Sigmoid colon (tissue), 7 donors: ENCODE measurements at places on chromosomes 5 and 9.

- no peak for DNase-seq
These were observed 44.4 kb downstream of the HMGCR start for GRCh38 chr5:75381456-75381855.

GRCh38 chr5:14263699-14264098, 120.6 kb downstream of the TRIO start:
- no peak for DNase-seq

DNA sequence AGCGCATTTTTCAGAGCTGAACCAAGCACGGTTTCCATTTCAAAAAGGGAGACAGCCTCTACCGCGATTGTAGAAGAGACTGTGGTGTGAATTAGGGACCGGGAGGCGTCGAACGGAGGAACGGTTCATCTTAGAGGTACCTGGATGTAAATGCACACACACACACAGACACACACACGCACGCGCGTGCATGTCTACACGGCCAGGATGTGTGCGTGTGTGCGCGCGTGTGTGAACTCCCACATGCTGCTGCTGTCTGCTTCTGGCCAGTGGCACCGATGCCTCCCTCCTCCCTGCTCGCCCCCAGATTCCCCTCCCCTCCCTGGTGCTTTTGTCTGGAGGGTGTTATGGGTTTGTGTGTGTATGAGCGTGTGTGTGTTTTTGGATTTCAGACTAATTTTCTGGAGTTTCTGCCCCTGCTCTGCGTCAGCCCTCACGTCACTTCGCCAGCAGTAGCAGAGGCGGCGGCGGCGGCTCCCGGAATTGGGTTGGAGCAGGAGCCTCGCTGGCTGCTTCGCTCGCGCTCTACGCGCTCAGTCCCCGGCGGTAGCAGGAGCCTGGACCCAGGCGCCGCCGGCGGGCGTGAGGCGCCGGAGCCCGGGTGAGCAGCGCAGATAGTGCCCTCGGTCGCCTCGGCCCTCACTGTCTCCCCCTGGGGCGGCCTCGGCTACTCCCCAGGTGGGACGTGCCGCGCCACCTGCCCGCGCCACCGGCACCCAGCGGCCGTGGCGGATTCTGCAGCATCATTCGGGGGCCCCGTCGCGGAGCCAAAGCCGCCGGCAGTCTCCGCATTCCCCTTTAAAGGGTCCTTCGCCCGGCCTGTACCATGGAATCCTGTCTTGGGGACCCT, at the start of gene NTRK2:
Gene NTRK2, plus strand, starts transcription at position 442 of the 850 bp plus-strand sequence. CDS start 1,020 bp downstream, outside the sequence.
- DNase-seq, result no peak

GRCh38 chr9:30944741-30945280, 1439.6 kb upstream of the ACO1 start:
- no peak for DNase-seq

- DNase-seq, result no peak
These were observed 24.7 kb upstream of the CETN3 start for GRCh38 chr5:90434116-90434714.

- DNase-seq, result no peak
These were observed 45.2 kb upstream of the APC start for GRCh38 chr5:112692472-112692871.

DNA sequence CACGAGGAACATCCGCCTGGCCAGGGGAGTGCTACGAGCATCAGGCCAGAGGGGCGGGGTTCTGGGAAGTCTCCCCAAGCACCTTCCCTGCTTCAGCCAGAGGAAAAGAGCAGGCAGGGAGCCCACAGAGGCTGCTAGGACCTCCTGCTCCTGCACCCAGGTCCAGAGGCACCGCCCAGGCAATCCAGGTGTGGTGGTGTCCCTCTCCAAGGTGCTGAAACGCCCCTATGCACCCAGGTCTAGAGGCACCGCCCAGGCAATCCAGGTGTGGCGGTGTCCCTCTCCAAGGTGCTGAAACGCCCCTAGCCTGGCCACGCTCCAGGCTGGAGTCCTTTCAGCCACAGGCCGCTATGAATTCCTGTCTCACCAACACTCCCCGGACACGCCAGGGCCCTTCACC, 10.7 kb upstream of the UBAC1 start:
- peak; percentile 52 for DNase-seq

DNA sequence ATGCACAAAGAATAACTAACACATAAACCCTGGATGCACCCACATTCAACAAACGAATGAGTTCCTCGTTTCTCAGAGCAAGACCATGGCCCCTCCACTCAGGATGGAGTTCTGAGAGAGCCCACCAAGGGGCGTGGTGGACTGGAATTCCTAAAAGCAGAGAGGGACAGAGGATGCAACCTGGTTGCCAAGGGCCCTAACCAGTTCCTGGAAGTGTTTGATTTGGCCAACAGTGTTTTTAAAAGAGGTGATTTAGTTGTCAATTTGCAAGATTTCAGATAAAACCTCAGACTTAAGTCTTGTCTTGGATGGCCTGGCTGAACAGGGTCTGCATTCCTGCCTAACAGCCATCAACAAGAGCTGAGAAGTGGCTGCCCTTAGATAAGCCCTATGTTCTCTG, 34.4 kb downstream of the GLRA1 start:
- DNase-seq, result no peak

DNA sequence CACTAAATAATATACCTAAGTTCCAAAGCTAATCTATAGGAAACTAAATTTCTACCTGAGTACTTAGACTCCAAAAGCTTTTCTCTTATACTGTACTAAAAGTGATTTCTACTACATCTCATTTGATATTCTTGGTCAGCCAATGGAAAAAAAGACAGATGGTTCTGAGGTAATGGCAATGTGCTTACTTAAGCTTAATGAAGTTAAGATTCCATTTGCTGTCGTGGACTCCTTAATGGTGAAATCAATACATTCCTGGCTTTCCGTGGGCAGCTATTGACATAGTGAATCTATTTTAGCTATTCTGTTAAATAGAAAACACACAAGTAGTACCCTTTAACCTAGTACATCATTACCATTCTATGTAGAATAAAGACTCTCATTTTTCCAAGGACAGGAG, 1825.6 kb upstream of the CDH9 start:
- DNase-seq, result no peak

DNA sequence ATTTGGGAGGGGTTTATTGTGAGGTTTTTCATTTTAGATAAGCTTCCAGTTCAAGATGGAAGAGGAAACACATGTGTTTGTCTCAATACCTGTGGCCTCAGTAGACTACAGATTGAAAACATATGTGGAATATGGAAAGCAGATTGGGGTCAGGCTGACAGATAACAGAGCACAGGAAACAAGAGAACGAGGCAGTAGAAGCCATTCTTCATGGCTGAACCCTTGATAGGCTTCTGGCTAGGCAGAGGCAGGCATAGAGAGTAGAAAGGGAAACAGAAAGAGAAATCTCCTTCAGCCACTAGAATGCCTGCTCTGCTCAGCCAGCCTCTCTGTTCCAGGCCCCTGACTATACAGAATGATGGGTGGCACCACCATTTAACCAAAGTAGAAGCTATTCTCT, 152.5 kb downstream of the MUSK start:
- no peak for DNase-seq

DNA sequence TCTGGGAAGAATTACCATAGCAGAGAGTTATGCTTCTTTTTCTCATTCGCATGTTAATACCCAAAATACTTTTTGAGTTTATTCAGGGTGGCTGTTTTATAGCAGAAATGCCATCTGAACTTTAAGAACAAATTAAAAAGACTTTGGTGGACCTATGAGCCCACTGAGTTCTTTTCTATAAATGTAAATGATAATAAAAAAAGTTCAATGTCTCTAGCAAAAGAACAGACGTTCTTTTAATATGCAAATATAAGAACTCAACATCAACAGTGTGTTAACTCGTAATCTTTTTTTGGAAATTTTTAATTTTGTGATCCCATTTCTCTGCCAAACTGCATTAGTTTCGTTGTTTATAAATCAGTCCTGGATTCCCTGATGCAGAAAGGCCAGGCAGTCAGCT, 1283.0 kb upstream of the NUDT12 start:
- no peak for DNase-seq

DNA sequence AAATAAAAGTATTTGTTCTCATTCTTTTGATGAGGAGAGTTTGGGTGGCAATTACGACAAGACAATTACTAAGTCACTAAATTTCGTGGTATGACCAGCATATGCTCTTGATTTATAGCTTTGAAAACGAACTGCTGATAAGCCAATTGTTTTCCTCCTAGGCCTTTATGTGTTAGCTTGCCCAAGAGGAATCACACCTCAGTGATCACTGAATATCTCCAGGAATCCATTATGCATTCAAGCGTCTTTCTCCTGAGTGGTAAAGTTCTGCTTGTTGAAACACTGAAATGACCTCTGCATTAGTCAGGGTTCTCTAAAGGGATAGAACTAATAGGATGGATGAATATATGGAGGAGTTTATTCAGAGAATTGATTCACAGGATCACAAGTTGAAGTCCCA, 677.7 kb upstream of the MEF2C start:
- no peak for DNase-seq

- DNase-seq, result no peak
These were observed 113.5 kb upstream of the SPOCK1 start for GRCh38 chr5:137612576-137612975.

- peak; percentile 84 for DNase-seq
These were observed 45.5 kb downstream of the RXRA start for GRCh38 chr9:134371731-134372130.

GRCh38 chr9:27350382-27350976, 53.5 kb upstream of the EQTN start:
- DNase-seq, result no peak

GRCh38 chr5:170397059-170397458, 7.9 kb upstream of the KCNMB1 start:
- no peak for DNase-seq

DNA sequence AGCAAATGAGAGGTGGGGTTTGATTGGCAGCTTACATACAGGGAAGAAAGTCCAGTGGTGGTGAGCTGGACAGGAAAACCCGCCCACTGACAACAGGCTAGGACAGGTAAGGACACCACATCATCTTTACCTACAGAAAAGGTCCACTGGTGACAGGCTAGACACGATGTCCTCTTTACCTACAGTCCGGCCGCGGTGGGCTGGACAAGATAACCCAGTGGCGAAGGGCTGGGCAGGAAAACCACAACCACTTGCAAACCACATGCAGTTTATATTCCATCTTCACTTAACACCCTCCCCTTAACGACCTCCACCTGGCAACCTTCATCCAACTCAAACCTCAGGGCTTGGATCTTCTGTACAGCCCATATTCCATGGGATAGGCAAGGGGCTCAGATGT, 5.0 kb upstream of the NIPAL4 start:
- DNase-seq, result no peak

DNA sequence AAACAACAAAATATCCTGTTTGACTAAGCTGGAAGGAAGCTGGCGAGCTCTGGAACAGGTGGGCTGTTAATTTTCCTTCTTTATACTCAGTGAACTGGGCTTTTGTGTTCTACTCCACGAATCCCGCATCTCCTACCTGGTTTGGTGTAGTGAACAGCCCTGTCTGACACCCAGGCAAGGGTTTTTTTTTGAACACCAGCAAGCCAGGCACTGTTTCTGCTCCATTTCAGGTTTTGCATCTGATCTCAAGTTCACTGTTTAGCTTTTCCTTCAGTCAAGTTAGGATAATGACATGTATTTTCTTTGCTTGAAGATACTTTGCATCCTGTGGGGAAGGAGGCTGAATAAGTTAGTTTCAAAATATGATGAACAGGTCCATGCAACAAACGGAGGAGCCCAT, 204.5 kb downstream of the SEMA6A start:
- no peak for DNase-seq

DNA sequence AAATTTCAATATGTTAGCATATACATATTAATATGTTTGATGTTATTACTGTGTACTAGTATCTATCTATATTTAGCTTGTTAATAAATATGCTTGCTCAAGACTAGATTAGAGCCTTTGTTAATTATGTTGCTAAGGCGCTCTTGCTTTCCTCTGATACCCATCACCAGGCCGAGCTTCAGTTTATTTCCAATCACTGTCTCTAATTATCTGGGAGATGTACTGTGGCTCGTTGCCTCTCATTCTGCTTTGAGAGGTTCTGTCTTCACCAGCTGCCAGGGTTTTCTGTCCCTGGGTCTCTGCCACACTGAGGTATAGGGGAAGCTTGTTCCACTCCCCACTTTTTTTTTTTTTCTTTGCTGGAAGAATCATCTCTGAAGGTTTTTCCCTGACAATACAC, 21.0 kb upstream of the TAF11L2 start:
- DNase-seq, result no peak

- no peak for DNase-seq
These were observed 83.7 kb downstream of the HINT1 start for GRCh38 chr5:131081374-131081773.

DNA sequence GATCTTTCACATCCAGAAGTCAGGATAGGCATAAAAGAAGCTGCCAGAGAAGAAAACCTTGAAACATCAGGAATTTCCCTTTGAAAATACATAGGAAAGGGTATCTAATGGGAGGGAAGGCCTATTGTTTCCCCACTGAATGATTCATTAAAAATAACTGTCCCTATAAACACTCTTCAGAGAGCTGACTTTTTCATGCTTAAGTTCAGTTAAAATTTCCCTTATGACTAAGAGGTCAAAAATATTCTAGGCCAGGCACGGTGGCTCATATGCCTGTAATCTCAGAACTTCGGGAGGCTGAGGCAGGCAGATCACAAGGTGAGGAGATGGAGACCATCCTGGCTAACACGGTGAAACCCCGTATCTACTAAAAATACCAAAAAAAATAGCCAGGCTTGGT, 499.5 kb downstream of the ENC1 start:
- no peak for DNase-seq

GRCh38 chr5:72244862-72245371, 75.1 kb downstream of the MRPS27 start:
- no peak for DNase-seq

DNA sequence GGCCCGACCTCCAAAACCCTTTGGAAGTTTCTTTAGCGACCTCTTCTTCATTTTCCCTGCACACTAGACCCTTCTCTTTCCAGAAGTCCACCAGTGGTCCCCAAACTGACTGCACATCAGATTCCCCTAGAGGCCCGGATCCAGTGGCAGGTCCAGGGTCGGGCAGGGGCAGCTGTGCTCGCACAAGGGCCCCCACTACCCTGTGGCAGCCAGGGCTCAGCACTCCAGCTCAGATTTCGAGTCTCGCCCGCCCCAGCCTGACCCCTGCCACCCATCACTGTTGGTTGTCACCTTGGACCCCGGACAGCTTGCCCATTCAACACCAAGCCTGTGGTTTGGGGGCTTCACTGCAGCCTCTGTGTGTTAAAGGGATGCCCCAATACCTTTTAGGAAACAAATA, 7.8 kb upstream of the ZDHHC12 start:
- no peak for DNase-seq

GRCh38 chr9:121809356-121810050, 158.1 kb downstream of the DAB2IP start:
- DNase-seq, result no peak

GRCh38 chr9:89592213-89592815, 12.5 kb upstream of the GADD45G start:
- no peak for DNase-seq

- no peak for DNase-seq
These were observed 365.7 kb downstream of the DEPDC1B start for GRCh38 chr5:60334281-60334713.

DNA sequence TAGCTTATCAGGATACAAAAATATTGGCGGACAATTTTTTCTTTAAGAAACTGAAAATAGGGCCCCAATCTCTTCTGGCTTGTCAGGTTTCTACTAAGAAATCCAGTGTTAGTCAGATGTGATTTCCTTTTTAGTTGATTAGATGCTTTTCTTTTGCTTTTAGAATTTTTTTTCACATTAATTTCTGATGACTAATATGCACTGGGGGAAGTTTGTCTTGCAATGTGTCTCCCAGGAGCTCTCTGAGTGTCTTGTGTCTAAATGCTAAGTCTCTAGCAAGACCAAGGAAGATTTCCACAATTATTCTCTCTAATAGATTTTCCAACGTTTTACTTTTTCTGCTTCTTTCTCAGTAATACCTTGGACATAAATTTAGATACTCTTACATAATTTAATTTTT, 559.8 kb upstream of the TYRP1 start:
- no peak for DNase-seq

GRCh38 chr5:32390819-32391591, 53.5 kb downstream of the ZFR start:
- DNase-seq, result no peak
